Lung microvascular endothelial cell (primary cell): ENCODE measurements at places on chromosomes 12 and 14. TPM values are rescaled to one million over a fixed set of nuclear protein-coding genes. Genes with fewer than 3 reads are reported as not detected.

The SLC25A47 gene
- total RNA-seq = under 0.01 TPM in 1 of 2 replicates, not detected in the other

The KIF5A gene
- total RNA-seq = under 0.01 TPM in 2 replicates

The PTGER2 gene
- total RNA-seq = under 0.01 TPM in 1 of 2 replicates, not detected in the other

The GPR135 gene
- total RNA-seq = 0.22 and 0.40 TPM in 2 replicates

The RNU4-1 gene
- under 0.01 TPM in 2 replicates for total RNA-seq
